Stimulated activated CD4-positive, alpha-beta T cell treated with anti-CD3 and anti-CD28 coated beads, TNF-alpha, amount 100 ng/mL, for 24 hours (primary cell): ENCODE measurements at places on chromosomes 1 and 21.

DNA sequence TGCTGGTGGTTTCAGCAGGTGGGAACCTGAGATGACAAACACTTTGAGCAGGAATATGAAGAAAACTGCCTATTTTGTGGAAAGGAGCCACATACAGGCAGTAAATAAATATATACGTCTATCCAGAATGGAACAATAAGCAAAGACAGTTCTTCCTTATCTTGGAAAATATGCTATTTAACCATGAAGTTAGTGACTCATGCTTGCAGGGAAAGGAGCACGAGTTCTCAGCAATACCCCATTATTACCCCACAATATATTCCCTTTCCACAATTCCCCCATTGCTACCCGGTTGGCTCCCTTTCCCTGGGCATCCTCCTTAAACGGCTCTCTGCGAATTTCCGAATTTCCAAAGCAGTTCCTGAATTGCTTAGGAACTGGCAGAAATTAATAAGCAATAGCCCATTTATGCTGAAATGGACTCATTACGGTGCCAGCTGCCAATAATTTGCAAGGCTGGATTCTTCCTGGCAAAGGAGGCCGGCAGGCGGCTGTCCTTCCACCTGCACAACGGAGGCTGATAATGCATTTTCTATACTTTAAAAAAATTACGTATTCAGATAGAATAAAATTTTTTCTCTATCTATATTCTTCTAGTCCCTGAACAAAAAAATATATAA lies 65.4 kb downstream of the TIAM1 start:
- no peak for DNase-seq

- peak; percentile 65 for DNase-seq
Observed at GRCh38 chr1:31955917-31956736, 18.0 kb upstream of the PTP4A2 start.

GRCh38 chr1:75330624-75331023 lies 196.4 kb downstream of the LHX8 start:
- DNase-seq, result no peak

GRCh38 chr1:12272770-12273169 lies 42.9 kb downstream of the VPS13D start:
- no peak for DNase-seq

GRCh38 chr21:14677639-14678179 lies 131.6 kb upstream of the SAMSN1 start:
- no peak for DNase-seq

- no peak for DNase-seq
Observed at GRCh38 chr1:241591317-241591716, 48.9 kb downstream of the CHML start.

- DNase-seq, result no peak
Observed at GRCh38 chr1:23210351-23210785, 6.9 kb downstream of the HTR1D start.

DNA sequence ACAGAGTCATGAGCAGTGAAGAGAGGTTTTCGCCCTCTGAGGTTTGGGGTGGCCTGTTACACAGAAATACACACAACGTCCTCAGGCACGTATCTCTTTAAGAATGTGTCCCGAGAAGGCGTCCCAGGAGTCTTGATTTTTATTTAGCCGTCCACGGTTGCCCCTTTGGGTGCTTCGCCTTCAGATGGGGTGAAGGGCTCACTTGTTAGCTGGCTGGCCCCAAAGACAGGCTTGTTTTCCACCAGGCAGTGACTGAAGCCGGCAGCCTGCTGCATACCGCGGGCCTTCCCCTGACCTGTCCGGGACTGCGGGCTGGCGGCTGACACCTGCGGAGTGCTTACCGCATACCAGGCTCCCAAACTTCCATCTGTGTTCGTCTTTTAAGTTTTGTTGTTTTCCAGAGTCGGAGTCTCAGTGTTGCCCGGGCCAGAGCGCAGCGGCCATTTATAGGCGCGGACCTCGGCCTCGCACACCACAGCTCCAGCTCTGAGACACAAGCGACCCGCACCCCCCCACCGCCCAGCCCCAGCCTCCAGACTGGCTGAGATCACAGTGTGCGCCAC lies 1.6 kb upstream of the ADARB1 start:
- DNase-seq, result no peak

GRCh38 chr1:155933591-155934096 lies 569 bp downstream of the KHDC4 start:
- no peak for DNase-seq

DNA sequence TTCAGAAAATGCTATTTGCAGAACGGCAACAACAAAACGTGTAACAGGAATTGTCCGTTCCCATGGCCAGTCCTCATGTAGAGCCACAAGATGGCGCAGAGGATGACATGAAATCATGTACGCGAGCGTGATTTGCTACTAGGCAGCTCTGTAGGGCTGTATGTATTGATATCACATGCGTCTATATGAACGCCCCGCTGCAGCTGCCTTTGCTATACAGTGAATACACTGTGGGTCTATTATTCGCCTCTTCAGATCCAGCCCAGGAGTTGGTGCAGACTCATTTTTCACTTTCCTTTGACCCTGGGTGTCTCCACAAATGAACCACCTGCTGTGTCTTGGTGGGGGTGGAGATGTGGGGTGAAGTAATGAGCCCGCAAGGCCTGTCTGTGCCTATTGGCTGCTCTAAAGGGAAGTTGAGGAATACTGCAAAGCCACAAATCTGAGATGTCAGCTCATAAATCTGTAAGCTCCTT lies 361.5 kb downstream of the KIF26B start:
- no peak for DNase-seq

- DNase-seq, result no peak
Observed at GRCh38 chr1:206722751-206723461, 38.2 kb downstream of the MAPKAPK2 start.

DNA sequence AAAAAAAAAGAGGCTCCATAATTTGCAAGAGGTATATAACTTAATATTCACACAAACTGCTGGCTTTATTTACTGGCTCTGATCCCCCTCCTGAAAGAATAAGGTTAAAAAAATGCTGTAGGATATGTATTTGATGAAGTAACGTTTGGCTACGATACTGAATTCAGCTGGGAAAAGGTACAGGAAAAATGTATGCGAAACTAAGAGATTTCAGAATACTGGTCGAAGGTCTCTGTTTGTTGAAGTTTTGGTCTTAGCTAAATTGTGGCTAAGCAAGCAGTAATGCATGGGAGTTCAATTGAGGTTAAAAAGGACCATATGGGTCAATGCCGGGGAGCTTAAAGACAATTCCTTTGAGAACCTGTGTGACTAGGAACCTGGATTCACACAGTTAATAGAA lies 355.5 kb upstream of the NCAM2 start:
- DNase-seq, result no peak

DNA sequence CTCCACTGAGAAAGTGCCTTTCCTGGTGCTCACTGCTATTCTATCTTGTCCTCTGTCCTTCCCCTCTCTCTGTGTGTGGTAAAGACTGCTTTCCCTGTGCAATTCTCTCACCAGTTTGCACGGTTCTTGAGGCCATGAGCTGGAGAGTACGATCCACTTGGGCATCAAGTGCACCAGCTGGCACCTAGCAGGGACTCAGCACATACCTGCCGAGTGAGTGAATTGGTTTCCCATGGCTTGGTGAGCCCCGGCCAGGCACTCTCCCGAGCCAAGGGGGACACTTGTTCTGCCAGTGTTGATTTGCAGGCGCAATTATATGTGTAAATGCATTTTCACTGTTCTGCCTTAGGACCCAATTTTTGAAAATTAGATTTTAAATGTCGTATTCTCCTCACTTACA lies 313.5 kb downstream of the DISC1 start:
- DNase-seq, result no peak

- DNase-seq, result no peak
Observed at GRCh38 chr1:230507666-230508402, 81.7 kb upstream of the PGBD5 start.

- DNase-seq, result no peak
Observed at GRCh38 chr1:71719330-71719729, 563.0 kb downstream of the NEGR1 start.

DNA sequence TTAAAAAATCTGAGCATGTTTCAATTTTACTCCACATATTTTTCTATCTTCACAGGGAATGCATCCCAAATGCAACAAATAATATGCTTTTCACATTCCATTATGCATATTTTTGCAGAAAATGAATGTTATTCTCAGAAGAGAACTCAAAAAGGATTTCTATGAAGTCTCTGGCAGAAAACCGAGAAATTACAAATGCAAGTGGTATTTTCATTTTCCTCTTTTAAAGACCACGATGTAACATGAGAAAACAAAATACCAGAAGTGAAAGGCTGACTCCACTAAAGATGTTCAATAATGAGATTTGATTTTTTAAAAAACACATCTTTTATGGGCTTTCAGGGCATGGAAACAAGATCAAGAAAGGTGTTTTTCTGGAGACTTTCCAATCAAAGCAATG lies 5.0 kb upstream of the PDC start:
- DNase-seq, result no peak

DNA sequence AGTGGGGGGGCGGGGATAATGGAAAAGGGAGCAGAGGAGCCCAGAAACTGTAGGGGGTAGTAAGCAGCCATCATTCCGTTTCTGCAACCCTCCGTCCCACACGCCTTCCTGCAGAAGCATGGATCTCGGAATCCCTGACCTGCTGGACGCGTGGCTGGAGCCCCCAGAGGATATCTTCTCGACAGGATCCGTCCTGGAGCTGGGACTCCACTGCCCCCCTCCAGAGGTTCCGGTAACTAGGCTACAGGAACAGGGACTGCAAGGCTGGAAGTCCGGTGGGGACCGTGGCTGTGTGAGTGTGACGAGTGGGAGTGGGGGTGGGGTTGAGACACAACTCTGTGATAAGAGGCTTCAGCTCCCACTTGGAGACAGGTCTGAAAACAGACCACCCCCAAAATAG lies 706 bp downstream of the CREB3L4 start:
- no peak for DNase-seq
